ENCODE measurements at places on chromosomes 6 and 20.

DNA sequence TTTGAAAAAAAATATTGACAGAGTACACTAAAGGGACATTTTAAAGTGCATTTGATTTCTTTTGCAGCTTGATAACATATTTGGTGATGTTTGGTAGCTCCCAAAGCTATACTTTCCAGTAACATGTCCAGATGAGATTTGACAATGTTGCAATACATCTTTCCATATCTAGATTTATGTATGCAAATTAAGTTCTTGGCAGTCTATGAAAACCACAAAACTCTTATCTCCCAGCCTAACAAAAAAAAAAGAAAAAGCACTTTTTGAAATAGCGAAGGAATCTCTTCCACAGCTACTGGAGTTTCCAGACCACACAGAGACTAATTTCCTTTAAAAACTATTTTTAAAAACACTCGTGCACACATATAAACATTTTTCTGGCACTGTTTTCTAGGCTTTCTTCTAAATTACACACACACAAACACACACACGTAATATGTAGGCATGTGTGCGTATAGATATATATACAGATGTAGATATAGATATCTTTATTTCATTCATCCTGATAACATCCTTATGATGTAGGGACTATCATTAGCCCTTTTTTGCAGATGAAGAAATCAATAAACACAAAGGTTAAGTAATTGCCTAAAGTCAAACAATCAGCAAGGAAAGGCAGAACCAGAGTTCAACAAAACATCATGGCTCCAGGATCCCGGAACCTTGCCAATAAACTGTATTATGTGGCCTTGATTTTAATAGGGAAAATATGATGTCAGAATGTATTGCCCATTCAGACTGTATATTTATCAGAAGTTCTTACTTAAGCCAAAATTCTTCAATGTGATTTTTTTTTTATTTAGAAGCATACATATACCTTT lies 93.3 kb downstream of the ADGRB3 start:
- DNase-seq, result no peak

GRCh38 chr20:57847104-57847503 lies 137.3 kb upstream of the PMEPA1 start:
- DNase-seq, result no peak

GRCh38 chr6:159107451-159108260 lies 61.5 kb upstream of the FNDC1 start:
- DNase-seq, result no peak

DNA sequence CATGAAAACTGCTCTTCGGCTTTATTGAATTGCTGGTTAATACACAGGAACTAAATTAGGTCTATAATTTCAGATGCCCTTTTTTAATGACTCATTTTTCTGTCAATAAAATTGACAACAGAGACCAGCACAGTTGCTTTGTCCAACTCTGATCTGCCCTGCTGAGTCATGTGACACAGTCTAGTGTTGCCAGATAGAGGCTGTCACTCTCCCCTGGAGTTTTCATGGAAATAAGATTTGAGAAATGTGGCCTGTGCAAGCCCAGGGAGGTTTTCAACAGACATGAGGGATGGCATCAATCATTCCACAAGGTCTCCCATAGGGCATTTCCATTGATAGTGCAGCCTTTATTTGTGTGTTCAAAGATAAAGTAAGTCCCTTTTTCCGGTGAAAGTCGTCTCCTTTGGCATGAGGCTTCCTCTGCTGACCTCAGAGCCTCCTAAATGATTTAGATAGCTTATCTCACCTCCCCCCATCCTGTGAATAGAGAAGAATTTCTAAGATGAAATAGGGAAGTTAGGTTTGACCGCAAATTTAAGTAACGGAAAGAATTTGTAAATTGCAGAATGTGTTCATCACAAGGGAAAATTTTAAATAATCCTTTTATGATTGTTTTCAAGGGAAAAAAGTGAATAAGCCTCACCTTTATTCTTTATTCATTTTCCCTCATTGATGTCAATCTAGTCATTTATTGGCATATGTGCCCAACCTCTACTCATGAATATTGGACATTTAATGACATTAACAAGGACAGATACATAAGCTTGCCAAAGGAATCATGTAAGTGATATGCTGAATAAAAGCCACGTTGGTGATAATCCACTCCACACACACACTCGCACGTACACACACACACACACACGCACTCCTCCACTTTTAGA lies 277.7 kb downstream of the ADGB start:
- DNase-seq, result no peak

DNA sequence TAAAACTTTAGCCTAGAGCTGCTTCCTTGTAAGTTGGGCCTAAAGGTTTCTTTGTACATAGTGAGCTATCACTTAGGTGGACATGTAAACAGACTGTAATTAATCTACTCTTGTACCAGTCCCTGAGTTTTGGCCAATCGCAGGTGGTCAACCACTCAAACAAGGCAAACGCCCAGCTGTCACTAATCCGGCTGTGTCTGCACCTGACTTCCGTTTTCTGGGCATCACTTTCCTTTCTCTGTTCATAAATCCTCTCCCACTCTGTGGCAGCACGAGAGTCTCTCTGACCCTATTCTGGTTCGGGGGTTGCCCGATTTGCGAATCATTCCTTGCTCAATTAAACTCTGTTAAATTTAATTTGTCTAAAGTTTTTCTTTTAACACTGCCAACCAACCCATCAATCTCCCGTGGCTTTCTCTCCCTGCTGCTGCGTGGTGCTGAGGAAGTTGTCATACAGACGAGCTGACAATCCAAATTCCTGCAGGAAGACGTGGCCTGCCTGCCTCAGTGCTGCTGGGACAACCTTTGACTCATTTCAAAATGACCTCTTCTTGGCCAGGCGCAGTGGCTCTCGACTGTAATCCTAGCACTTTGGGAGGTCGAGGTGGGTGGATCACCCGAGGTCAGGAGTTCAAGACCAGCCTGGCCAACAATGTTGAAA lies 206.3 kb downstream of the QKI start:
- DNase-seq, result no peak

GRCh38 chr20:6993511-6993910 lies 226.0 kb downstream of the BMP2 start:
- DNase-seq, result no peak

GRCh38 chr6:31125162-31125561 lies 4.9 kb upstream of the CDSN start:
- no peak for DNase-seq

GRCh38 chr6:144320741-144321140 lies 35.6 kb downstream of the UTRN start:
- DNase-seq, result no peak

GRCh38 chr6:114816678-114817077 lies 473.9 kb upstream of the HS3ST5 start:
- DNase-seq, result no peak

GRCh38 chr6:155628306-155628705 lies 172.7 kb upstream of the NOX3 start:
- peak; percentile 14 for DNase-seq

DNA sequence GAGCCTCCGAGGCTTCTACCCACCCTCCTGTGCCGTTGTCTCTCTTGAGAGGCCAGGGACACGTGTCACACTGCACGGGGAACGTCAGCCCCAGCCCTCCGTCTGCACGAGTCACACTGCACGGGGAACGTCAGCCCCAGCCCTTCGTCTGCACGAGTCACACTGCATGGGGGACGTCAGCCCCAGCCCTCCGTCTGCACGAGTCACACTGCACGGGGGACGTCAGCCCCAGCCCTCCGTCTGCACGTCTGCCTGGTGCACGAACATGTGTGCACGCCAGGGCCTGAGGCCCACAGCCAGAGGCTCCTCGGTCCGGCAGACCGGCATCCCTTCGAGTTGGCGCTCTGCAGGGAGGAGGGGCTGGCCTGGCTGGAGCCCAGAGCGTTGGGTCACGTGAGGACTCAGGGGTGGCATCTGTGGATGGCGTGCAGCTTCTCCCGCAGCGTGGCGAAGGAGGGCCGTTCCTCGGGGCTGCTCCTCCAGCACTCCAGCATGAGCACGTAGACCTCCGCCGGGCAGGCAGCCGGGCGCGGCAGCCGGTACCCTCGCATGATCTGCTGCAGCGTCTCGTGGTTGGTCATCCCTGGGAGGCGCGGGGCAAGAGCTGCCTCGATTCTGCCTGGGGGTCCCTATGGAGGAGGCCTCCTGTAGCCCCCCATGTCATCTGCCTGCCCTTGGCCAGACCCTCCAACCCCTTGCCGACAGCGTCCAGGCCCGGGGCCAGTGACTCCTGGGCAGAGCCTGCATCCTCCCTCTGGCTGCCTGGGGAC lies 3.4 kb upstream of the PTK6 start:
- no peak for DNase-seq

- peak; percentile 66 for DNase-seq
Observed at GRCh38 chr6:107657755-107658461, 166.2 kb downstream of the SCML4 start.

- no peak for DNase-seq
Observed at GRCh38 chr6:113908801-113909200, 51.7 kb downstream of the MARCKS start.

DNA sequence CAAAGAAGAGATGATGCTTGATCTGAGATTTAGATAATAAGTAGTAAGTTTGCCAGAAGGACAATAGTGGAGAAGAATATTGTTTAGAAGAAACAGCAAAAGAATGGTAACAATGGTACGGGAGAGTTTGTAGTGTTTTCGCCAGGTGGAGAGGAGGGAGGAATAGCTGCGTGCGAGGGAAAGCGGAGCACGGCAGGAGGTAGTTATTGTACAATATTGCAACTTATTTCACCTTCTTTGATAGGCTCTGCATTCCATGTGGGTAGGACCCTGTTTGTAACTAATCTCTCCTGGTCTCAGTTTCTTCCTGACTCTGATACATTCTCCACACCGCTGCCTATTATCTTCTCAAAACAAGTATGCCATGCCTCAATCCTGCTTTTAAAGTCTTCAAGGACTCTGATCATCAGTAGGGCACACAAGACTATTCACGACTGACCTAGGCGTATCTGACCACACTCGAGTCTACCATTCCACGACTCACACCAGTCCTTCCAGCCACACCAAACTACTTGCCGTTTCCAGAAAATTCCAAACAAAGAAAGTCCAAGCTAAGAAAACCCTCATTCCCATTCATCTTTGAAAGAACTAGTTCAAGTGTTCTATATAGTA lies 1.1 kb downstream of the PPIL4 start:
- no peak for DNase-seq

DNA sequence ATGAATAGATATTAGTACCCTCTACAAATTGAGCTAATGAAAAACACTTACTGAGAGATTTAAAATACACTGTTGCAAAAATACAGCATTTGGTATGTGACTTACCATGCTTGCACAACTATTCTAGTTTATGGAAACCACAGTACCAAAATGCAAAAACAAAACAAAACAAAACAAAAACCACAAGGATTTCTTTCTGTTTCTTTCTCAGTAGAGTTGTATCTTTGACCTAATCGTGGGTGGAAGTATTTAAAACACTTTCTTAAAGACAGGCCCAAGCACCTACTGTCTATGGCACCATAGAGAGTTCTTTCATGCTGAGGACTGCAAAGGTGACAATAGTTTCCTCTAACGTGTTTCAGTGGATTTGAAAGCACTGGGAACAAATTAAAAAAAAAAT lies 95.3 kb upstream of the C6orf118 start:
- no peak for DNase-seq

- DNase-seq, result no peak
Observed at GRCh38 chr6:166647896-166648295, 20.8 kb upstream of the RPS6KA2 start.

DNA sequence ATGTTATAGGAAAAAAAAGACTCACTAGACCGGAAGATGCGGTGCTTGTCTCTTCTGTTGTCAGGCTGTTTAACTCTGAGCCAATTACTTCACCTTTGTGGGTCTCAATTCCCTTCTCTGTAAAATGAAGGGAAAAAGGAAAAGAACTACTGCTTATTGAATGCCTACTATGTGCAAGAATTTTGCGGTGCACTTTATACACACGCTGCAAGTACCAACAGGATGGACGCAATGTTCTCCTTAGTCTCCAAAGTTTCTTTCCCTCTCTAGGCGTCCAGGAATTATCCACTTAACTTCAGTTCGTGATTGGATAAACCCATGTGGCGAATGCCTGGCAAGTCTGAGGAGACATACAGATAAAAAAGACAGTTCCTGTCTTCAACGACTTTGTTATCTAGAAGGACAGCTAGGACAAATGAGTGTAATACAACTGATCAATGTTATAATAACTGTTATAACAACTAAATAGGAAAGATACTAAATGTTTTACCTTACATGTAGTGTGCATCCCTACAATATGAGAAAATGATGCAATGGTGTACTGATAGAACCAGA lies 69.0 kb upstream of the JARID2 start:
- no peak for DNase-seq

DNA sequence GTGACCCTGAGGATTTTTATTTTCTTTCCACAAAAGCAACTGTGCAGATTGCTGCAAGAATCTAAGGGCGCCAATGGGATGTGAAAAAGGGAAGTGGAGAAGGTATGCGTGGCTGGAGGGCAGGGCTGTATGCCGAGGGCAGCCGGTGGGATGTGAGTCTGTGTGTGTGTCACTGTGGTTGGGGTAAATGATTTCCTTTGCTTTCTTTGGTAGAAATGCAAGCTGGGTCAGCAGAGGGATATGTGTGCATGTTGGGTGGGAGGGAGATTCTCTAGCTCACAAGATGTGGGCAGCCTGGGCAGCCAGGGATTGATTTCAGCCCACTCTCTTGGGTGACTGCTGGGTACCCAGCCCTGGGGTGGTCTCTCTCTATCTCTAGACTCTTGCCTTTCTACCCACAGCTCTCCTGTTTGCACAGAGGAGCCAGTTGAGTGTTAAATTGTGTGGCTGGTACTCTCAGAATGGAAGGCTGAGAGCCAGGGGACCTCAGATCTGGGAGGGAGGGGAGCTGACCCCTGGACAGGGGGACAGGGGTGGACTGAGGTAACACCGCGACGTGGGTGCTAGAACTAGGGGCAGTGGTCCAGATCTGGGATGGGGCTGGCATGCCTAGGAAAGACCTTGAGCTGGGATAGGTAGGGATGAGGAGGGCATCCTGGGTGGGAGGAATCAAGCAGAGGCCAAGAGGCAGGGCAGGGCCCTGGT lies 136.8 kb upstream of the RNF24 start:
- peak; percentile 39 for DNase-seq

DNA sequence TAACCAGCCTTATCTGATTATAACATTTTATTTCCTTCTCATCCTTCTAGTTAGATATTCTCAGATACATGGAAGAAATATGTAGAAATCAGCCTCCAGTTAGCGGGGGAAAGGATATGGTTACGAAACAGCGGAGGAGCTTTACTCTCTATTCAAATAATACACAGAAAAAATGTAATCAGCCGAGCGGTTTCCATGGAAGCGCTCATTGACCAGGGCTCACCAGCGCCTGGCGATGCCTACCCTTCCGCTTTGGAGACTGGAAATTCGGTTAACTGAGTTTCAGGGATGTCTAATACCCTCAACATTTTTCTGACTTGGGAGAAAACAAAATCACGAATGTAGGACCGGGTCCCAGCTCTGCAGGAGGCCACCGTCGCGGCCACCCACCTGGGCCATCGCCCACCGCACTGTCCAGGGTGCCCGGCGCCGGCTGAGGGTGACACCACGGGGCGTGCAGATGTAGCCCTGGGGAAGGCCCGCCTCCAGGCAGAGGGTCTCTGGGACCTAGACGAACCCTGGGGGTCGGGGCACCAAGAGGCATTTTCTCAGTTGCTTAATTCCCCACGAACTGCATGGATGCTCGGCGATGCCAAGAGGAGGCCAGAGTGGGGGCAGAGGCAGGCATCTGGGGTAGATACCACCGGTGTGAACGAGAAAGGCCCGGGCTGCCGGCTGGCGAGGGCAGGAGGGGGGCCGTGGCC lies 1.7 kb downstream of the PRR18 start:
- no peak for DNase-seq

GRCh38 chr6:29552512-29553051 lies 7.0 kb downstream of the UBD start:
- peak; percentile 85 for DNase-seq

- no peak for DNase-seq
Observed at GRCh38 chr20:34175879-34176278, 63.8 kb upstream of the EIF2S2 start.
